ENCODE measurements at places on chromosomes 6 and 20.

- no peak for DNase-seq
These were observed 156.0 kb upstream of the MLN start for GRCh38 chr6:33959661-33960344.

- DNase-seq: no peak
These were observed 9.1 kb downstream of the ATP9A start for GRCh38 chr20:51758978-51759544.

DNA sequence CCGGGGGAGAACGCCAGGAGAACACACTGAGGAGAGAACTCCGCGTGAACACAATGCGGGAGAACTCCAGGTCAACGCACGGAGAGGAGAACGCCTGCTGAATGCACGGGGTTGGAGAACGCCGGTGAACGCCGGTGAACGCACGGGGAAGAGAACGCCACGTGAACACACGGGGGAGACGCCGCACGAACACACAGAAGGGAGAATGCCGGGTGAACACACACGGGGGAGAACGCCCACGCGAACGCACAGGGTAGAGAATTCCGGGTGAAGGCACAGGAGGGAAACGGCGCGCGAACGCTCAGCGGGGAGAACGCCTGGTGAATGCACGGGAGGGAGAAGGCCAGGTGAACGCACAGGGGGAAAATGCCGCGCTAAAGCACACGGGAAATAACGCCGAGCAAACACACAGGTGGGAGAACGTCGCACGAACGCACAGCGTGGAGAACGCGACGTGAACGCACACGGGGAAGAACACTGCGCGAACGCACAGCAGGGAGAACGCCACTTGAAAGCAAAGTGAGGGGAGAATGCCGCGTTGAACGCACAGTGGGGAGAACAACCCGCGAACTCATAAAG, 56.1 kb downstream of the RNASET2 start:
- DNase-seq: no peak

- no peak for DNase-seq
These were observed 100.3 kb downstream of the EDN3 start for GRCh38 chr20:59400708-59401107.

- no peak for DNase-seq
These were observed 158.0 kb upstream of the BMP5 start for GRCh38 chr6:56033401-56033800.

- no peak for DNase-seq
These were observed 670 bp upstream of the PARD6B start for GRCh38 chr20:50730765-50731054.

- DNase-seq: no peak
These were observed 792 bp upstream of the MICA start for GRCh38 chr6:31402324-31403282.

GRCh38 chr6:36399970-36400369, 12.5 kb upstream of the ETV7 start:
- DNase-seq: no peak

GRCh38 chr6:157427969-157428368, 47.0 kb downstream of the ZDHHC14 start:
- no peak for DNase-seq

DNA sequence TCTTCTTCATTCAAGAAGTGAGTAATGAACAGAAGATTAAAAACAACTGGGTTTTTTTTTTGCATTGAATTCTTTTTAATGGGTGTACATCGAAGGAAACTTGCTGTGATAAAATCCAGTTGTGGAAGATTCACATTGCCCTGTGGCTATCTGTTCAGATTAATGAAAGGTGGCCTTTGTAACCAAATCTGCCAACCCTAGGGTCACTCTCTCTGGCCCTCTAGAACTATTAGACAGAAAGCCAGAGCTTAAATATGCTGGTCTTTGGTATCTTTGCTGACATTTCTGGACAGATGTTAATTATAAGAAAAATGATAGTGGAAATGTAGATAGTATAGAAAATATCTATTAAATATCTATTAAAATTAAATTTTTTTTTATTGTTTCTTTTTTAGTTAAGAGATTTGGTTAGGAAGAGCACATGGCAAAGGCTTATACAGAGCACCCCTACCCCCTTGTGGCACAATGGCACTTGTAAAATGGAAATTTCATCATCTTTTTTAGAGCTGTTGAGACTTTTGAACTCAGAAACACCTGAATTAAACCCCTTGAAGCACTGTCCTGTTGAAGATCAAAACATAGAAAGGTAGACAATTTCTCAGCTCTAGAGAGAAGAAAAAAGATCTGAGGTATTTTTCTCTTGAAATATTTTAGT, 572.5 kb downstream of the PKHD1 start:
- no peak for DNase-seq

DNA sequence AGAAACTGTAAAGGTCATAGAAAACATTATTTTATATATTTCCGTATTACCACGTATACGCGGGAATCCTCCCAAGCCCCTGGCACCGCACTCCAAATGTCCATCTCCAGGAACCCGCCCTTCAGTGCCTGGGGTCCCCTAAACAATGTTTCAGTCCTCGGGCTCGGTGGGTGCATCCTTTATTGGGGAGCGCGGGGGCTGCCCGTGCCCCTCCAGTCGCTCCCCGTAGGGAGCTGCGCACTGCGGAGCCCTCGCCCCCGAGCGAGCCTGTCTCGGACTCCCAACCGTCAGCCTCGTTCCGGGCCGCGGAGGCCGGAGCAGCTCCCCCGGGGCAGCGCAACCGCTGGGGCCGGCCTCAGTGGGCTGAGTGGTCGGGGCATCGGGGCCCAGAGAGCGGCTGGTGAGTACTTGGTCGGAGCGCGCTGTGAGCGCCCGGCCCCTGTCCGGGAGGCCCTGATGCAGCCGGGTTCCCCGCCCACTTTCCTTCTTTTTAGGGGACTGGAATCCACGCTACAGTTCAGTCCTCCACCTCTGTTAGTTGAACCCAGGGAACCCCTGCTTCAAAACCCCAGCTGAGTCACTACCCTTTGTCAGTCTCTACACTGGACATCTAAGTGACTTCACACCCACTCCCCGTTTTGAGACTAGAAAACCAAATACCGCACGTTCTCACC, at the start of gene DNAH8:
DNAH8 (plus strand) TSS at position 296 of the 674 bp plus-strand sequence. CDS start 7,499 bp downstream, outside the sequence.
- DNase-seq: no peak

- DNase-seq: no peak
These were observed 126.0 kb upstream of the RREB1 start for GRCh38 chr6:6981681-6982322.

GRCh38 chr6:73085443-73085871, 139.8 kb downstream of the KHDC1L start:
- peak; percentile 8 for DNase-seq

GRCh38 chr20:35431621-35432429, 6.2 kb downstream of the GDF5 start:
- DNase-seq: no peak

DNA sequence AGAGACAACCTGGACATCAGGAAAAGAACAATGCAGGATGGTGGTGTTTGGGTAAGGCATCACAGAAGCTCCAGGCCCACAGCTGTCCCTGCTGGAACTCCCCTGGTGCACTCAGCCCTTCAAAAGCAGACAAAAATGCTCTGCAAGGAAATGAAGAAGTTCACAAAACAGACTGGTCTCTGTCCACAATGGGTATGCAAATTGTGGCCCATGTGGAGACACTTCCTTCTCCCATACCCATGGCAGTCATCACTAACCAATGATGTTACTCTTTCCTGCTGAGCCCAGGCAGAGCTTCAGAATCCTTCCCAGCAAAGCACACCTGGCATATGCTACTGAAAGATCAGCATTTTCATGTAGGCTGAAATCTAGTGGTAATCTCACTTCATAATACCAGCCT, 42.6 kb upstream of the PXDC1 start:
- no peak for DNase-seq

DNA sequence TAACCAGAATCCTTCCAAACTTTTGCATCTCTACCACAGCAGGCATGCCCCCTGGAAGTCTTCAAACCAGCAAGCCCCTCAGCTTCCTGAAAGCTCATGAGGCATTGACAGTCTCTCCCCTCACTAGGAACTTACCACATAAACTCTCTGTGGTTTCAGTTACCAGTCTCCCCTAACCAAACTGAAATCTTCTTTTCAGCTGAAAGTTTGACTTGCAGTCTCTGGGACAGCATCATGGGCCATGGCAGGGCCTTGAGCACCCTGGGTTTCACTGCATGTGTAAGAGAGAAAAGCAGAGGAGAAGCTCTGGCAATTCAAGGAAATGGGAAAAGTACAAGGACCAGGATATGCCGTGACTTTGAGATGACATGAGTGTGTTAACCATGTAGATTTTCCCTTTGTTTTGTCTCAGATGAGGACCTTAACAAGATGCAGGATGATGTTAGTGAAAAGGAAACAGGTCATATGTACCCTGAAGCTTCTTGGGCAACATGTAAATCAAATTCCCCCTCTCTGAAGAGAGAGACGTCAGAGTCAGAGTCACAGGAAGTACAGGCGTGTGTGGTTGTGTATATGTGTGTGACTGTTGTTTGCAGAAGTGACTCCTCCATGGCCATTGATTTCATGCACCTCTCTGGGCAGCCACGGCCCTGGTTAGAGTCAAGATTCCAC, 106.3 kb downstream of the TNFRSF21 start:
- DNase-seq: no peak

DNA sequence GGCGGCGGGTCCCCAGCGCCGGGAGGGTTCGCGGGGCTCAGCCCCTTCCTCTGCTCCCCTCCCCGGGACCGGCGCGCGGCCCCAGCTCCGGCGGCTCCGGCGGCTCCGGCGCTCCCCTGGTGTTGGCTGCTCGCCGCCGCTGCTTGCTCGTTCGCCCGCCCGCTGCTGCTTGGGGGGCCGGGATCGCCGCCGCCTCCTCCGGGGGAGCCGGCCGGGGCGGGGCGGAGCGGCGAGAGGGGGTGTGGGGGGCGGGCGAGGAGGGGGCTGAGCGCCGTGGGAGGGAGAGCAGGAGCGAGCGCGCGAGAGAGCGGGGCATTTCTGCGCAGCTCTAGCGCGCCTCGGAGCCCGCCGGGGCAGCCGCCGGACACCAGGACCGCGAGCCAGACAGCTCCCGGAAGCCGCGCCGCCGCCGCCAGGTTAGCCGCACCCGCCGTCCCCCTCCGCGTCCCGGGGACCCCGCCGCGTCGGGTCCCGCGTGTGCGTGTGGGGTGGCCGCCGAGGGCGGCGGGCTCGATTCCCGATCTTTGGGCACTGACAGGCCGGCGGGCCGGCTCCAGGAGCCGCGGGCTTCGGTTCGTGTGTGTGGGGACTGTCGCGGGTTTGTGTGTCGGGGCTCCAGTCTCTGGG, 62.0 kb upstream of the EPB41L1 start:
- peak; percentile 30 for DNase-seq

GRCh38 chr6:24154121-24154520, 28.1 kb downstream of the NRSN1 start:
- no peak for DNase-seq

DNA sequence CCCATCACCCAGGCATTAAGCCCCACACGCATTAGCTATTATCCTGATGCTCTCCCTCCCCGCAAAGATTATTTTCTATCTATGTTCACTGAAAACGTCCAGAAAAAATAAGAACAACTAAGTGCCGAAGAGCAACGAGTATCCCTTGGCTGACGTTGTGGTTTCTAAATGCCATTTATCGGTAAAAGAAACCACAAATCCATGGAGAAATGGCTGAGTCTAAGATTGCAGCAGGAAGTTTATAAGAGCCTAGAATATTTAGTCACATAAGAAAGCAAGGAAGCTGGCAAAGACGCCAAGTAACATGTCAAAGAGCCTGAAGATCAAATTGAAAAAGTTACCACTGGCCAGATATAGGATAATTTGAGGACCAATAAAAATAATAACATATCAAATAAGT, 18.1 kb upstream of the NOX3 start:
- no peak for DNase-seq

DNA sequence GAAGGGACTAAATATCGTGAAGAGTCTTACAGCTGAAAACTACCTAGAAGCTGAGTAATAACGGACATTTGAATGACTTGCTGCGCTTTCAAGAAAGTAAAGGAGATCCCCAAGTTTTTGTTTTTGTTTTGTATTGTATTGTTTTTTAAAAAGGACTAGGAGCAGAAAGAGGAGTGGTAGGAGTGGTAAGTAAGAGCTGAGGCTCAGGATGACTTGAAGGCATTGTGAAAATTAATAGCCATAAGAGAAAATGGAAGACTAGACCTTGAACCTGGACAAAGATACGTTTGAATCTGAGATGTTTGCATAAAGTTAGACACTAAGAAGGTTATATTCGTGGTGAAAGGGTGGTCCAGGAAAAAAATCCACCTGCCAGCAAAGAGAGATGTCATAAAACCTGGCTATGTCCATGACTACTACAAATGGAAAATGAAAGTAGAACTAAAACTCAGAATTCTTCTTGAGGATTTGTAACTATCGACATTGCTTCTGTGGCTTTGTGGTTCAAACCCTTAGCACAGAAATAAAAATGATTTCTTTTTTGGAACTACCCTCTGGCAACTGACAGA, 824.8 kb upstream of the FLRT3 start:
- no peak for DNase-seq

DNA sequence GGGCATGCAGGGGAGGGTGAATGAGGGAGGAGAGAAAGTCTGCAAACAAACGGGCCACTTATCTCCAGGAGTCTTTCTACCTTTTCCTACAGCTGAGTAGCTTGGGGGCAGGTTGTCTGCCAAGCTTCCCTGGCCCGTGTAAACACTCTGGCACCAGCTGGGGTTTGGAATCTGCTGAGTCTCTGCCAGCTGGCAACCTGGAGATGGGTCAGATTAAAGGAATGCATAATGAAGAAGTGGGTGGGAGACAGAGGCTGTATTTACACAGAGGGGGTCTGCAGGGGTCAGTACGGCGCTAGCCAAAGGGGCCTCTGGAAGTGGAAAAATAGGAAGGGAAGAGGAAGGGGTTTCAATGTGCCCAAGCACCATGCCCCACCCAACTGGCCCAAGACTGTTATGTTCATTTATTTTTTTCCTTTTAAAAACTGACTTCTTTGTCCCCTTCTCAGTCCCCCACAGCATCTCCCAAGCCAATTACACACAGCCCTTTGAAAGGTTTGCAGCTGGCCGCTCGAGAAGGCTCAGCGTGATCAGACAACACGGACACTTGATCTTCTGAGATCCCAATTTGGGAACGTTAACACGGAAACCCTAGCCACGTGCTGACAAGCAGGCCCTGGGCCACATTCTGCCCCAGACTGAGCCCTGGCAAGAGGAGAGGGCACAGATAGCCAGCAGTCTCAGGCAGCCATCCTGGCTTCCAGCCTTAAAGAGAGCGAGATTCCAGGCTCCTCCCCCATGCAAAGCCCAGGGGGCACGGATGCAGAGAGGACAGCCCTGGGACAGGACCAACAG, 25.2 kb downstream of the TRAM2 start:
- peak; percentile 26 for DNase-seq

DNA sequence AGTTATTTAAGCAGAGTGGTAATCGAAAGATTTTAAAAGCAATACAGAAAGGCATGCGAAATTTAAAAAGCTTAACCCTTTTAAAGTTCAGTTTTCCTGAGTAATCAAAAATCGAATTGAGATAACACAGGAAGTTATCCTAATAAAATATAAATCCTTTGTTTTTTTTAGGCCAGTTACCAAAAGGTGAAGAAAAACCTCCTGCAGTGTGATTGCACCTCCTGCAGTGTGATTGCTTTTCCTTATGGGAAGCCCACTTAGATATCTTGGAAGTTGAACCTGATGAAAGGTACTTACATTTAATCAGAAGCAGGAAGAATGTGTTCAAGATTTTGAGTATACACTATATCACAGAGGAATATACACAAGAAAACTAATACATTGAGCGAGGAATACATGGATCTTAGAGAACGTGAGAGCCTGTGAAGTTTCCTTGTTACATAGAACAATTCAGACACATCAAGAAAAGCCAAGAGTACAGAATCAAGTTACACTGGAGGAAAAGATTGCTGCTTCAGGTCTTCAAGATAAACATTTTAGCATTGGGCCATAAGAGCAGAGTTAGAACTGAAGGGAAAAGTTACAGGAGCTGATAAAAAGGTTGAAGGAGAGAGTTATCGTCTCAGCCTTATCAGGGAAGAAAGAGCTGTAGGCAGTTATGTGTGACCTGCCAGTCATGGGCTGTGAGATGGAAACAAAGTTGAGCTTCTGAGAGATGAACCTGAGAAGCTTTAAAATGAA, 7.7 kb upstream of the TMEM181 start:
- no peak for DNase-seq
